ENCODE measurements at places on chromosomes 11 and 22.

GRCh38 chr11:13495929-13496328 lies at the start of gene PTH:
Gene PTH, minus strand, starts transcription at chr11:13495997. Its CDS starts 3,142 bp downstream, at chr11:13492855.
- ATAC-seq, result no peak

DNA sequence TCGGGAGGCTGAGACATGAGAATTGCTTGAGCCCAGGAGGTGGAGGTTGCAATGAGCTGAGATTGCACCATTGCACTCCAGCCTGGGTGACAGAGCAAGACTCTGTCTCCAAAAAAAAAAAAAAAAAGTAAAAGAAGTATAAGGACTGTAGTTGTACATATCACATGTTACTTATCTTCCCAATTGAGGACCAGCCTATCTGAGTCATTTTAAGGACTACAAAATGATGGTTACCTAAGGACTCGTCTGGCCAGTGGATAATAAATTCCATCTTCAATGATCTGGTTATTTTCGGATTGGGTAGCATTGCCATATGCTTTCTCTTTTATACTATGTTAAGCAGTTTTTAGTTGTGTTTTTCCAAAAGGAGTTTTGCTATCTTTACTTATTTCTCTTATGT lies 55.3 kb downstream of the PPFIA1 start:
- ATAC-seq, result no peak

- ATAC-seq, result no peak
These were observed 22.2 kb downstream of the DDI1 start for GRCh38 chr11:104058680-104059079.

DNA sequence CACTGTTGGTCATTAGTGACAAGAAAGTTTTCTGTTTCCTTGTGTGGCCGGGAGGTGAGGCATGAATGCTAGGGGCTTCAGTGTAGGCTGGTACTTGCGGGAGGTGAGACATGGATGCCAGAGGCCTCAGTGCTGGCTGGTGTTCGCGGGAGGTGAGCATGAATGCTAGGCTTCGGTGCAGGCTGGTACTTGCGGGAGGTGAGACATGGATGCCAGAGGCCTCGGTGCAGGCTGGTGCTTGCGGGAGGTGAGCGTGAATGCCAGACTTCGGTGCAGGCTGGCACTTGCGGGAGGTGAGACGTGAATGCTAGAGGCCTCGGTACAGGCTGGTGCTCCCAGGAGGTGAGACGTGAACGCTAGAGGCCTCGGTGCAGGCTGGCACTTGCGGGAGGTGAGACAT lies 48.4 kb downstream of the ANO1 start:
- no peak for ATAC-seq

DNA sequence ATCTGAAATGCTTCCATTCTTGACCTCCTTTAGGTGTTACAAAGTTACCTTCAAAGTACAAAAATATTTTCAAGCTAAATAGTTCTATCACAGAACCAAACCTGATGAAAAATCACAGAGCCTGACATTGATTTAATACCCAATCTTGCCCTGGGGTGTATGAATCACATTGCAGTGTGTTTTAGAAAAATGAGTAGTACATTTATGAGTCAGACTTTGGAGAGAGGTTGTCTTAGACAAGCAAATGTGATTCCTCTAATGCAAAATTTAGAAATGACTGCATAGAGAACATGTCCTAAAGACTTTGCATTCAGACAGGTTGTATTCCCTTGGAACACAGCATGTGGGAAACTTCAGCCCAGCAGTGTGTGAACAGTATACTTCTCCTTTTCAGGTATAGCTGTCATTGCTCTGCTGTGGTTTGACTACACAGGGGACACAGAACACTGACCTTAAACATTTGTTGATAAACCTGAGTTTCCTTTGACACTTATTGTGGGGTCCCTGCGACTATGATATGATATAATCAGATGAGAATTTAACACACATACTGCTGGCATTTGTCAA lies 972.1 kb downstream of the JRKL start:
- no peak for ATAC-seq

GRCh38 chr22:28506150-28506535 lies 173.5 kb downstream of the TTC28 start:
- ATAC-seq, result no peak

GRCh38 chr22:38754751-38755154 lies 1.0 kb downstream of the SUN2 start:
- peak; percentile 9 for ATAC-seq

- ATAC-seq, result no peak
These were observed 160.0 kb downstream of the NTM start for GRCh38 chr11:131530407-131530806.

DNA sequence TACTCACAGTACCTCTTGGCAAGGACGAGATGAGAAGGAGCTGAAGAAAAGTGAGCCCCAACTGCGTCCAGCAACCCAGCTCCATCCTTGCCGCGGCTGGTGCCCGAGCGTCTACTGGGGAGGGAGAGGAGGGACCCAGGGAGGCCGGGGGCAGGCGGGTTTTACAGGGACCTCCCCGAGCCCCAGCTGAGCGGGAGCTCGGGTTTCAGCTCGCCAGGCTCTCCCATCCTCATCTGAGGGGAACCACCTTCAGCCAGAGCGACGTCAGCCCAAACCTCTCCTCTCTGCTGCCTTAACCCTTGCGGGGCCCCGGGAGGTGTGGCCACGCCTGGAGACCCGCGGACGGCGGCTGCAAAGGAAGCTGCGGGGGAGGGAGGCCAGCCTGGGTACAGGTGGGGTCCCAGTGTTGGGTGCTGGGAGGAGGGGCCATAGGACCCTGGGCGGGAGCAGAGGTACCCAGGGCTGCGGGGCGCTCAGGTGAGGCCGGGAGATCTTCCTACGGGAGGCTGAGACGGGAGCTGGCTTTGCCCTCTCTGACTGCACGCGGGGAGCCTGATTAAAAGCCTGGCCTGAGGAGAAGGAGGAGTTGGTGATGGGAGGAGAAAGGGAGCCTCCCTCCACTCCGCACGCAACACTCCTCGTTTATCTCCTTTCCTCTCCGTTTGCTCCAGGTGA lies at the start of gene PAMR1:
TSS of gene PAMR1 (minus strand) at position 116 of the 675 bp plus-strand sequence. CDS start at position 85, 31 bp downstream.
- ATAC-seq, result peak; percentile 31

GRCh38 chr22:29628996-29629902 lies 25.8 kb downstream of the NF2 start:
- ATAC-seq, result no peak

DNA sequence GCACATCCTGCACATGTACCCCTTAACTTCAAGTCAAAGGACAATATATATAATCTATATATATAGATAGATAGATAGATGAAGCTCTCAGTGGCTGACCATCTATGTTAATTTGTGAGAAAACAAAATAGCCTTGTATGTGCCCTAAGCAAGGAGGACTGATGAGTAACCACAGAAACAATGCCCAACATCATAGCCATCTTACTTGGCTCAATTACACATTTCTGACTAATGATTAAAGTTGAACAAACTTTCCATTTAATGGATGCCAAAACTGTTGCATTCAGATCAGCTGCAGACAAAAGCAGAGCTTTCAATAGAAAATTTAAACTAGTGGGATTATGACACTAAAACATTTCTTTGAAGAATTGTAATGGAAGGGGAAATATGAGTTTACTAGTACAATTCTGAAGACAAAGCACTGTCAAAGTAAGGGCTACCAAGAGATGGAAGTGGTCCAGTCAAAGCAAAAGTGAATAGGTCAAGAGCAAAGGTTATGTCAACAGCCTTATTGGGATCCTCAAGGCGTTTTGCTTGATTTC lies 1188.2 kb upstream of the RAG2 start:
- no peak for ATAC-seq

DNA sequence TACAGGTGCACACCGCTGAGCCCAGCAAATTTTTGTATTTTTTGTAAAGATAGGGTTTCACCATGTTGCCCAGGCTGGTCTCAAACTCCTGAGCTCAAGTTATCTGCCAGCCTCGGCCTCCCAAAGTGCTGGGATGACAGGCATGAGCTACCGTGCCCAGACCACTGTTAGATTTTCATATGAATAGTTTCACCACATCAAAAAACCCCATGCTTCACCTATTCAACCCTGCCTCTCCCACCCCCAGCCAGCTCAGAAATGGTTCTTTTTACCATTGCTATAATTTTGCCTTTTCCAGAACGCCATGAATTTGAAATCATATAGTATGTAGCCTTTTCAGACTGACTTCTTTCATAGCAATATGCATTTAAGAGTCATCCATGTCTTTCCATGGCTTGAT lies 37.9 kb downstream of the CDPF1 start:
- ATAC-seq, result peak; percentile 59

DNA sequence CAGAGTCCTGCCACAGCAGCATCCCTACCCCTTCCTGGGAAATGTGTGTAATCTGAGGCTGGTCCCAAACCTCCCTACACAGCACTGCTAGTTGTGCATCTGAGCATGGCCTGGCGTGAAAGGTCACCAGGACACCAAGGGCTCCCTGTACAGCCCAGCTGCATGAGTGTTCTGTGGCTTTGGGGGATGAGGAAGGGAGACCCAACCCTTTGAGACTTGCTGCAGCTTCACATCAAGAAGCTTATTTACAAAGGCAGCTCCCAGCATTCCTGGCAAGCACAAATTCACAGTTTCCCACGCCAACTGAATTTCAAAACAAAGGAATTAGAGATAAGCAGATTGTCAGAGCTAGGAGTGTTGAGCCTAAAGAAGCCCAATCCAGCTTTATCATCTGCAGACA lies 32.2 kb downstream of the CSNK2A3 start:
- no peak for ATAC-seq

DNA sequence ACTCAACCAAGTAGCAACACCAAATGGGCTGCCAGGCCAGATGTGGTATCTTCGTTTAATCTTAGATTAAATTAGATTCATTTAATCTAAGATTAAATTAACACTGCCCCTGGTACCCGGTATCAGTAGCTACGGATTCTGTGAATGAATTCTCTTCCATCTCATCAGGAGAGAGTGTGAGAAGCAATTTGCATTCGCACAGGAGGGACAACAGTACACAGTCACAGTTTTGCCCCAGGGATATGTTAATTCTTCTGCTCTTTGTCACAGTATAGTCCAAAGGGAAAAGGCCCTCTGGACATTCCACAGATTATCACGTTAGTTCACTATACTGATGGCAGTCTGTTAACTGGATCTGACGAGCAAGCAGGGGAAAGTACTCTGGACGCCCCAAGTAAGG lies 22.9 kb downstream of the ASCL2 start:
- ATAC-seq, result no peak

DNA sequence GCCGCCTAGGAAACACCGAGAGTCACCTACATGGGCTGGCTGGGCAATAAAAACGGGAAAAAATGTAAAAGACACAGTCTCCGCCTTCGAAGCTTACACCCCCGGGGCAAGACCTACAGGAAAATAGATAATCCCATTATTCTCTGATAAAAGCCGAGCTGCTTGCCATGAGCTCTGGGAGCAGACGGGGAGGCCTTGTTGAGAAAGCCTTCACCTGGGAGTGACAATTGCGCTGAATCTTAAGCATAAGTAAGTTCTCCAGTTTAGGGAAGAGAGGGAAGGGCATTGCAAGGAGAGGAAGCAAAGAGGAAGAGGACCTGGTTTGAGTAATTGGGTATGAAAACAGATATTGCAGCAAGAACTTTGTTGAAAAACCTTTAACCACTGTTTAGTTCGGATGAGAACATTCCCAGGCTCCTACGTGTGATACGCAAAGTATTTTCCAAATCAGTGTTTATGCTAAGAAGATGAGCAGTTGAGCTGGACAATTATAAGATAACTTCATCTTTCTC lies 813 bp upstream of the BTBD10 start:
- ATAC-seq, result no peak

DNA sequence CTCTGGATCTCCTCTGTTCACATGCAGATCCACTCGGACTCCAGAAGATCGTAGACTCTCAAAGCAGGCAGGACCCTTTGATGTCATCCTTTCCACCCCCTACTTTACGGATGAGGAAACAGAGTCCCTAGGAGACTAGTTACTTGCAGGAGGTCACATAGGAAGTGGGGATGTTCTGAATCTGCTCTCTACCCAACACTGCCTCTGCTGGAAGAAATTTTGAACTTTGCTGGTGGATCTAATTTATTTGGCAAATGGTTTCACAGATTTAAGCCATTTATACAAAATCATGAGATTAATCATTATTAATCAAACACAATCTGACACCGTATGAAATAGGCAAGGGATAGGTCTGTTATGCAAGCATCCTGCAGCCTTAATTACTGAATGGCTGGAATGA lies 55.0 kb upstream of the USP47 start:
- no peak for ATAC-seq

GRCh38 chr22:26267856-26268255 lies 98.6 kb downstream of the SEZ6L start:
- ATAC-seq, result no peak

- ATAC-seq, result no peak
These were observed 30.7 kb downstream of the LINC01488 start for GRCh38 chr11:69512136-69512535.

DNA sequence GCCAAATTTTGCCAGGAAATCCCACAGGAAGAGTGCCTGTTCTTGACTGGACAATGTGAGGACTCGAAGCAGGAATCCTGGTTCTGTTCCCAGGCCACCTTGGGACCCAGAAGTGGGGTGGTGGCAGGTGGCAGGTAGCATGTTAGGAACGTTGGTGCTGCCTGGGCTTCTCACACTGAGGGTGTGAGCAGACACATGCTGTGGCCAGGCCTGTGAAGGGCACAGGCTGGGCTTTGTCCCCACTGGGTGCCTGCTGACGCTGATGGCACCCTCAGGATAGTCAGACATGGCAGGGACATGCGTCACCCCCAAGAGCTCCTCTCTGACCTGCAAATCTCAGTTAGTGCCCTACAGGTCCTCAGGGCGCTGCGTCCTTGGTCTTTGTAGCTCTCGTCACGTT lies 21.1 kb upstream of the NECTIN1 start:
- no peak for ATAC-seq

GRCh38 chr11:65112546-65113360 lies 1.1 kb downstream of the TM7SF2 start:
- ATAC-seq, result peak; percentile 55

DNA sequence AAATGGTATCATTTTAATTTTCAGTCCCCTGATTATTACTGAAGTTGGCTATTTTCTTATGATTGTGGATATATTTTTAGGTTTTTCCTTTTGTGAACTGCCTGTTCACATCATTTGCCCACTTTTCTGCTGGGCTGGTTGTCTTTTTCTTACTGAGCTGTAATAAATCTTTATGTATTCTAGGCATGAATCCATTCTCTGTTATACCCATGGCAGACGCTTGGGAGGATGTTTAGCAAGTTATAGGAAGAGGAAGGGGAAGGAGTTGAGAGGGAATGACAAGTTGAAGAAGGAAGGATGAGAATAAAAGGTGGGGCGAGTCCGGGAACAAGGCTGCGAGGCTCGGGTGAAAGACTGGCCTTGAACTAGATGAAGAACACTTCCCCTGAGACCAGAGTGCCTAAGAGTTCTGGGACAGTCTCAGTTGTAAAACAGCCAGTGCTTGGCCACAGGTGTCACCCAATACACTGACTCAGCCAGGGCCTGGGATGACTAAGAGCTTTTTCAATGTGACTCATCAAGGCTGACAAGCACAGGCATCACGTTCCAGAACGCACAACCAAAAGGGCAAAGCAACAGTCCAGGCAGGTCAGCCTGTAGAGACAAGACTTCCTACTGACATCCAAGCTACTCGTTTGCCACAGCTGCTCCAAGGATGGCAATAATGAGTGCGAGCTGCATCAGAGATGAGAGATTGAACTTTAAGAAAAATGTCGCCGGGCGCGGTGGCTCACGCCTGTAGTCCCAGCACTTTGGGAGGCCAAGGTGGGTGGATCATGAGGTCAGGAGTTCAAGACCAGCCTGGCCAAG lies 35.2 kb downstream of the LRFN4 start:
- ATAC-seq, result peak; percentile 100

- ATAC-seq, result no peak
These were observed 440.1 kb upstream of the CCDC90B start for GRCh38 chr11:83726316-83726715.

GRCh38 chr11:16364254-16364653 lies 7.9 kb upstream of the SOX6 start:
- no peak for ATAC-seq

- peak; percentile 16 for ATAC-seq
These were observed 1078.0 kb downstream of the NTM start for GRCh38 chr11:132448334-132448995.
